ENCODE measurements at places on chromosomes 6 and 20.

GRCh38 chr6:120202878-120203277, 853.3 kb upstream of the MAN1A1 start:
- DNase-seq = no peak

- DNase-seq = no peak
Measured at GRCh38 chr6:127877231-127877630, 23.6 kb downstream of the THEMIS start.

DNA sequence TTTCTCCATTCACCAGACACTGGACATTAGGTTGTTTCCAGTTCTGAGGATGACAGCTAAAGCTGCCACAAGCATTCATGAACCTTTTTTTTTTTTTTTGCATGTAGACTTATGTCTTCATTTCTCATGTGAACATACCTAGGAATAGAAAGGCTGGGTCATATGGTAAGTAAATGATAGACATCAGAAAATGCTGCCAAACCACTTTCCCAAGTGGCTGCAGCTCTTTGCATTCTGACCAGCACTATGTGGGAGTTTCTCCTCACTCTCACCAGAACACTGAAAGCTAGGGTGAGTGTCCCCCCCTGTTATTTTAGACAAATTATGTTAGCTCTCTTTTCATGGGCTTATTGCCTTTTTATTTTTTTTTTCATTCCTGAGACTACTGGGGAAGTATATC, 197.5 kb downstream of the OTOR start:
- no peak for DNase-seq

DNA sequence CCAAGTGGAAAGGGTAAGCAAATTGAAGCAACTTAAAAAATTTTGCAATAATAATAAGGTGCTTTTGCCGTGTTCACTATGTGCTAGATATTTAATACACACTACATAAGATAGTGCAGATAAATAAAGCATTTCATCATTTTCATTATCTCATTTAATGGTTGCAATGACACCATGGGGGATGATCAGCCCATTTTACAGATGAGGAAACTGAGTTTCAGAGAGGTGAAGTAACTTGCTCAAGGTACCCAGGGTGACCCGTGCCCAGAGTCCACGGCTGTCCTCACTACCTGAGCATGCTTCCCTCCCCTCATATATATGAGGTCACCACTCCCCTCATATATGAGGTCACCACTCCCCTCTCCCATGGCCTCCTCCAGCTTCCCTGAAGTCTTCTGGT, 7.5 kb upstream of the KCNK5 start:
- DNase-seq = no peak

GRCh38 chr6:20173833-20174792, 38.2 kb downstream of the MBOAT1 start:
- no peak for DNase-seq

GRCh38 chr6:11432091-11432490, 105.5 kb upstream of the TMEM170B start:
- DNase-seq = no peak

- DNase-seq = no peak
Measured at GRCh38 chr20:9165261-9165660, 96.4 kb downstream of the PLCB4 start.

DNA sequence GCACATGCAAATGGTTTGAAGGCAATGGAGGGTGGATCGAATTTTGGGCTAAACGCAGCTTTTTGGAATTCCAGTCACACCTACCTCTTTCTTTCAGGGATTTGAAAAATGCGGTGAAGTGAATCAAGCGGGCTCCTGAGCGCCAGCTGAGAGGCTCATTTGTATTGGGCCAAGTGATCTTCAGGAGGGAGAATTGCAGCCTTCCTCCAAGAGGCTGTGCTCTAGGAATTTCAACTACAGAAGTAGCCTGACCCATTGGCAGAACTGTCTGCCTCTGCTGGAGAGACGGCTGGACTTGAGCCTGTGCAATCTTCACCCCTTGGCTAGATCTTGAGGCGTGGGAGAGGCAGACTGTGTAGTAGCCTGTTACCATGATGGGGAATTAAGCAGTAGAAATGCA, 5.7 kb upstream of the TIAM2 start:
- DNase-seq = no peak

DNA sequence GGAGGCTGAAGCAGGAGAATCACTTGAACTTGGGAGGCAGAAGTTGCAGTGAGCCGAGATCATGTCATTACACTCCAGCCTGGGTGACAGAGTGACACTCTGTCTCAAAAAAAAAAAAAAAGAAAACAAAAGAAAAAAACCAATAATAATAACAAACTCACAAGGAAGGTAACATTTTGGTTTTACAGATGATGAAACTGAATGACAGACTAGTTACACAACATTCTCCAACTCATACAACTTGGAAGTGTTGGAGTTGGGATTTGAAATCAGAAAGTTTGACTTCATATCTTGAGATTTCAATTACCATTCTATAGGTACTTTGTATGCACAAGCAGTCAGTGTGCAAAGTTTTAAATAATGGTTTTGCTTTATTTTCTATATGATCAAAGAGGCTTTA, 10.2 kb downstream of the TPD52L1 start:
- no peak for DNase-seq

DNA sequence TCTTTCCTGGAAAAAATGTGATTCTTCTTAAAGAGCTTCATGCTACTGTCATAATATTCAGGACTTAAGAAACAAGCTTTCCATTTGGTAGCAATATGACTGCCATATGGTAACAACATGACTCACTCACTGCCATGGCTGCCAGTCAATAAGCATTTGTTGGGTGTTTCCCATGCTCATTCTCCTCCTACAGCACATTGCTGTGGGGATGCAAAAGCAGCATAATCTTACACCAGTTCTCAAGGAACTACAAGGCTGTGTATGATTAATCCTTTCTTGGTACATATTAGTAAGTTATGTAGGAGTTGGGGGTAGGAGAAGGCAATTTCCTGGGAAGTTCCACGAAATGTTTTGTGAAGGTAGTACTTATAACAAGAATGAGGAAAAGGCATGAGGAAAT, 76.7 kb downstream of the CEP162 start:
- DNase-seq = no peak

DNA sequence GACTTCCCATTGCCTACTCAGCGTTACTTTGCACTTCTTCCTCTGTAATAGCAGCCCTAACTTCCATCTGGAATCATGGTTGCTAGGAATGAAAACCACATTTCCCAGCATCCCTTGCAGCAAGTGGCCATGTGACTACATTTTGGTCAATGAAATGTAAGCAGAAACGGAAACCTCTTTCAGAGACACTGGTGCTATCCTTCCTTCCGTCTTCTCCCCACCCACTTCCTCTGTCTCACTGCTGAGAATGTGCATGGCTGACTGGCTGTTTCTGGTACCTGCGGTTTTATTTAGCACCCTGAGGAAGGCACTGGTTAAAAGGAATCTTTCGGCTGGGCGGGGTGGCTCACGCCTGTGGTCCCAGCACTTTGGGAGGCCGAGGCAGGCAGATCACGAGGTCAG, 107.4 kb downstream of the SCML4 start:
- DNase-seq = no peak

DNA sequence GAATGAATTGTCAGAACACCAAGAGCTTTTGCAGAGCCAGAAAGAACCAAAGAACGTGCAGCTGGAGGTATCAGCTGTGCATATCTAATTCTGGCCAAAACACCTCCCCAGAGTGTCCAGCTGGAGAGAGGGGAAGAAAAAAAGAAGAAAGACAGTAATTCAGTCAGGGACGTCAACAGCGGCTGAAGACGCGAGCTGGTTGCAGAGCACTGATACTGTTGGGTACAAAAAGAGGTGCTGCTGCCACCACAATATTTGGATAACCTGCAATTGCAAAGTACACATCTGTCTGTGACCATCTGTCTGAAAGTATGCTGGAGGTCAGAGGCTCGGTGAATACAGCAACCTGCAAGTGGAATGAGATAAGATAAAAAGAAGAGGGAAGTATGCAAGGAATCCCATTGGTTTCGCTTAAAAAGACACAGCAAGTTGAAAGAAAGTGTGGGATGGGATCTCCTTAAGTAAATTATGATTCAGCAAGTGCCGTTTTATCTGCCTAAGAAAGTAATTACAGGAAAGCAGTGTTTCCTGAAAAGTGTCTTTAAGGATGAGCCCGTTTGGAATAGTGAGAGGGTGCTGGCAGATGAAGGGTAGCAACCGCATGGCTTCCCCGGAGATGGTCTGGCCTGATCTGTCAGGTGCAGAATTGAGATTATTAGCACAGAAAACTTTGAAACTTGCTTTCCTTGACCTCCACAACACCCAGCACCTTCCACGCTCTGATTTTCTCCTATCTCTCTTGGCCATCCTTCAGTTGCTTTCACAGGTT, 189.9 kb upstream of the PRDM1 start:
- DNase-seq = no peak

GRCh38 chr6:128463942-128464341, 56.5 kb downstream of the PTPRK start:
- DNase-seq = no peak

DNA sequence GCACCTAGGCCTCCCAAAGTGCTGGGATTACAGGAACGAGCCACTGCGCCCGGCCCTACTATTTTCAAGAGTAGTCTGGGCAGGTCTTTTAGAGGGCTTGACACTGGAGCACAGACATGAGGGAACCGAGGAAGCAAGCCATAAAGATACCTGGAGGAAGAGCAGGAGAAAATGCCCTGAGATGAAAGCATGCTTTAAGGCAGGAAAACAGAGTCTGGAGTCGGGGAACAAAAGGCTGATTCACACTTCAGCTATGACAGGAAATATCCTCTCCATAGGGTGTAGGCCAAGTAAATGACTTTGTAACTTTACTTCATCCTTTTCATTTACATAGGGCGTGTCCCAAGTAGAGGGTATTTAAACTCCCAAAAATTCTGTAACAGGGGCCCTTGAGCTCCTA, 4.3 kb upstream of the SERINC3 start:
- no peak for DNase-seq

DNA sequence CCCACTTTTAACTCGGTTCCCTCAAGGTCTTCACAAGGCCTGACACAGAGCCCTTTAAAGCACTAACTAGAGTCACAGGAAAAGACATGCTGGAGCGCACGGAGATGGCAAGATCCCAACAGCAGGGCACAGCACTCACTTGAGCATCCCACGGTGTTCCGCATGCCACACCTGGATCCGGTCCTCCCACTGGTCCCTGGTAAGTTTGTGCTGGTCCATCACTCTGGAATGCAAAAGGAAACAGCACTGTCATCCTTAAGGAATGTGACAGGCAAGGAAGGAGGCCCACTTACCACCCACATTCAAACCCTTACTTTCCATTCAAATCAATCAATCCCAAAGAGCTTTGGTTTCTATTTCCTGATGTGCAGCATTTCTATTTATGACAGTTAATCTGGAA, 34.7 kb downstream of the EZR start:
- no peak for DNase-seq
